ENCODE measurements at places on chromosomes 5 and 9. TPM values are rescaled to one million over a fixed set of nuclear protein-coding genes. Genes with fewer than 3 reads are reported as not detected.

MARCHF3 gene
- total RNA-seq = 18.5 TPM

IFNA21 gene
- total RNA-seq = not detected

MEIKIN gene
- total RNA-seq = not detected

SLCO6A1 gene
- total RNA-seq = not detected

FOXD4L6 gene
- not detected for total RNA-seq

VAV2 gene
- 6.0 TPM for total RNA-seq

PCDHGC4 gene
- total RNA-seq = 5.3 TPM

GALNT10 gene
- 6.9 TPM for total RNA-seq

HMMR gene
- 12.2 TPM for total RNA-seq

PCDHB14 gene
- 3.8 TPM for total RNA-seq

ACTBL2 gene
- total RNA-seq = 5.8 TPM

PALM2AKAP2 gene
- 22.3 TPM for total RNA-seq

IL9 gene
- not detected for total RNA-seq

PCDHA9 gene
- total RNA-seq = 0.30 TPM

GFI1B gene
- total RNA-seq = 0.59 TPM

FKBP15 gene
- total RNA-seq = 24.3 TPM

KIF12 gene
- 2.3 TPM for total RNA-seq

CAST gene
- total RNA-seq = 163 TPM

OGN gene
- 281 TPM for total RNA-seq

LECT2 gene
- total RNA-seq = not detected

TMEM174 gene
- not detected for total RNA-seq

SLC25A2 gene
- total RNA-seq = 1.4 TPM

CCDC192 gene
- total RNA-seq = not detected

ADAM19 gene
- 5.9 TPM for total RNA-seq

TAF1L gene
- under 0.01 TPM for total RNA-seq

GDNF gene
- total RNA-seq = 2.7 TPM

FBXL7 gene
- 8.6 TPM for total RNA-seq

SLC34A1 gene
- total RNA-seq = not detected

EQTN gene
- 1.4 TPM for total RNA-seq

CAMSAP1 gene
- total RNA-seq = 22.8 TPM

MYOZ3 gene
- total RNA-seq = 3.1 TPM

MSX2 gene
- 10.9 TPM for total RNA-seq

GFRA3 gene
- 4.3 TPM for total RNA-seq

FAM114A2 gene
- total RNA-seq = 27.2 TPM

SIT1 gene
- 0.30 TPM for total RNA-seq

LHX3 gene
- total RNA-seq = 0.10 TPM

INSL4 gene
- not detected for total RNA-seq

LCN1 gene
- total RNA-seq = not detected
